ENCODE measurements at places on chromosomes 13 and 19.

GRCh38 chr13:107205318-107206104 lies 637.6 kb upstream of the ARGLU1 start:
- peak; percentile 72 for DNase-seq

DNA sequence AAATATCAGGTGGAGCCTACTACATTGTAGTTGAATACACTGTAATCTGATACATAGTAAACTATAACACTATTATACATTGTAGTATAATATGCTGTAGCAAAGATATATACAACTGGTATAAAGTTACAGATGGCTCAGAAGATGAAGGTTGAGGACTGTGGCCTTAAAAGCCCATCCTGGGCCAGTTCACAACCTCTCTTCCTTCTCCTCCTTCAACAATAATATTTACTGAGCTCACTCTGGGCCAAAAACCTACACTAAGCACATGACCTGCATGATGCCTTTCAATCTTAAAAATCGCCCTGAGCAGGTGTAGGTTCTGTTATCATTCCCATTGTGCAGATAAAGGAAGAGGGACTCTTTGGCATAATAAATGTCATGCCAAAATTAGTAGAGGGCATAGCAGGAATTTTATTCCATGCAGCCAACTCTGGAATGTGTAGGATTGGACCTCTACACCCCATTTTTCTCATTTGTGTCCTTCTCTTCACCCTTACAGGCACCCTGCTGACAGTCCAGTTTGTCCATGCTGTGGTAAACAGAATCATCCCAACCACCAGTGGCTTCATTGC lies 14.6 kb upstream of the SIN3B start:
- no peak for DNase-seq

DNA sequence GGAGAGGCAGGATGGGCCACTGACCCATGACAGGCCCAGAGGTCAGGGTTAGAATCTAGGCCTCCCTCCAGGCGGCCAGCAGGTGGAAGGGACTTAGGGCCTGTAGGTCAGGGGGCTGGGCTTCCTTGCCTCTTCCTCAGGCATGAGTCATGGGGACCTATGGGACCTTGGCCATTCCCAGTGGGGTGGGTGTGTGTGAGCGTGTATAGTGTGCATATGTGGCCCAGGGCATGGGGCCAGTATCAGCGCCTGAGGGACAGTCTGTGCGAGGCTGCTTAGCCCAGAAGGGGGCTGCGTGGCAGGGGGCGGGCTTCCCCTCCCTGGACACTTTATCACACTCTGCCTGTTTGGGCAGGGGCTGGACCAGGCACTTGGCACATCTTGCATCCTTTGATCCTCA lies 13.3 kb downstream of the KCTD15 start:
- no peak for DNase-seq

DNA sequence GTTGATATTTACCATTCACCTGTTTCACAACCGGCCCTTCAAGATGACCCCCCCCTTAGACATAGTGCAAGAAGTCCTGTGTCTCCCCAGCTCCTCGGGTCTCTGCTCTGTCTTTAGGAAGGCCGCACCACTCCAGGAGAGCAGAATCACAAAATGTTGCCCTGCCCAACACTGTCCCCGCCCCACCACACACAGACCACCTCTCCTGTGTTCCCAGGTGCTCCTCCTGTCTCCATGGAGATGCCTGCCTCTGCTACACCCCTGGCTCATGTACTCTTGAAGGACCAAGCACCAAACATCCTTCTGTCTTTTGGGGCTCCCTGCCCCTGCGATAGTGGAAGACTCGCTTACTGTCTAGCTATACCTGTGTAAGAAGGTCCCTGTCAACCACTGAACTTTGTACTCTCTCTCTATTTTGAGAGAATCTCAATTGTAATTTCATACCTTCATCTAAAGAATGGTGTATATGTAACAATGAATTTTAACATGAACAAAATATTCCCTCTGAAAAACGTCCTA lies 9.6 kb upstream of the TNFRSF19 start:
- no peak for DNase-seq

DNA sequence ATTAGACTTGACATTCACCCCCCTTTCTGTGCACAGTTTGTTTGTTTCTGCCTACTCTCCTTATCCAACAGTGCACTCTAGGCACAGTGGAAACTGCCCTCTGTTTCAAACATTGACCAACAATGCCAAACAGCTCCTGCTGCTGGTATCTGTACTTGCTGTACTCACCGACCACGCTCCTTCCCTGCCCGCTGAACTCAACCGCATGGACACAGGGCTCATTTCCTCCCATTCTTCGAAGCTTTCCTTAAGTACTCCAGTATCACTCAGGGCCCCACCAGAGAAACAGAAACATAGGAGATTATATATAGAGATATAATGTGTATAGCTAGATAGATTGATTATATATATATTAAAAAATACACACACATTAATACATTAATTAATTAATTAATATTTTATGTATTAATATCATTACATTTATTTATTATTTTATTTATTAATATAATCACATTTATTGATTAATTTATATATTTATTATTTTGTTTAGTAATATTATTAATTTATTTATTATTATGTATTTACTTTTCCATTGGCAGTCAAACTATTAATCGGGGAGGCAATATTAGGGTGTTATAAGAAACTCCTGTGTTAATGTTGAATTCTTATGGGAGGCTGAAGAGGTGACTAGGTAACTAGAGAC lies 1528.2 kb downstream of the EFNB2 start:
- DNase-seq, result no peak

- no peak for DNase-seq
These were observed 4.3 kb downstream of the RUVBL2 start for GRCh38 chr19:48997972-48998371.
